Testis (tissue), 5 donors: ENCODE measurements at places on chromosomes 11 and 22. TPM values are rescaled to one million over a fixed set of nuclear protein-coding genes. Genes with fewer than 3 reads are reported as not detected.

CCDC82 gene
- 42.5 TPM for total RNA-seq

RAB39A gene
- total RNA-seq = 1.9 TPM

SLC43A3 gene
- total RNA-seq = 20.8 TPM

APLP2 gene
- total RNA-seq = 130 TPM

RBMXL2 gene
- 58.2 TPM for total RNA-seq

SNRPD3 gene
- total RNA-seq = 117 TPM

PRAME gene
- total RNA-seq = 197 TPM

ANKK1 gene
- total RNA-seq = 2.1 TPM

SLC15A3 gene
- 8.0 TPM for total RNA-seq

SCGB2A2 gene
- not detected for total RNA-seq

MS4A12 gene
- total RNA-seq = 0.71 TPM

SPDYC gene
- 1.2 TPM for total RNA-seq

HOATZ gene
- total RNA-seq = 23.7 TPM

OR2AT4 gene
- 0.94 TPM for total RNA-seq

TRIM51 gene
- total RNA-seq = not detected

CRYBB3 gene
- total RNA-seq = not detected

CHADL gene
- total RNA-seq = 6.5 TPM

RSF1 gene
- total RNA-seq = 168 TPM

CECR2 gene
- 18.7 TPM for total RNA-seq

PACSIN3 gene
- 10.8 TPM for total RNA-seq

MMP12 gene
- not detected for total RNA-seq

MRGPRF gene
- total RNA-seq = 12.2 TPM

DUSP18 gene
- 42.4 TPM for total RNA-seq

MICAL2 gene
- 461 TPM for total RNA-seq

OR5A1 gene
- total RNA-seq = 0.24 TPM

PHLDB1 gene
- total RNA-seq = 102 TPM

PLEKHB1 gene
- total RNA-seq = 62.1 TPM

CSRP3 gene
- not detected for total RNA-seq
